Urinary bladder (tissue), 4 donors: ENCODE measurements at places on chromosomes 6 and 20.
A peak's percentile ranks its signal among the peaks of the same experiment; 100 is the strongest.

- DNase-seq: no peak
Measured at GRCh38 chr6:122438975-122439374, 32.6 kb downstream of the SERINC1 start.

DNA sequence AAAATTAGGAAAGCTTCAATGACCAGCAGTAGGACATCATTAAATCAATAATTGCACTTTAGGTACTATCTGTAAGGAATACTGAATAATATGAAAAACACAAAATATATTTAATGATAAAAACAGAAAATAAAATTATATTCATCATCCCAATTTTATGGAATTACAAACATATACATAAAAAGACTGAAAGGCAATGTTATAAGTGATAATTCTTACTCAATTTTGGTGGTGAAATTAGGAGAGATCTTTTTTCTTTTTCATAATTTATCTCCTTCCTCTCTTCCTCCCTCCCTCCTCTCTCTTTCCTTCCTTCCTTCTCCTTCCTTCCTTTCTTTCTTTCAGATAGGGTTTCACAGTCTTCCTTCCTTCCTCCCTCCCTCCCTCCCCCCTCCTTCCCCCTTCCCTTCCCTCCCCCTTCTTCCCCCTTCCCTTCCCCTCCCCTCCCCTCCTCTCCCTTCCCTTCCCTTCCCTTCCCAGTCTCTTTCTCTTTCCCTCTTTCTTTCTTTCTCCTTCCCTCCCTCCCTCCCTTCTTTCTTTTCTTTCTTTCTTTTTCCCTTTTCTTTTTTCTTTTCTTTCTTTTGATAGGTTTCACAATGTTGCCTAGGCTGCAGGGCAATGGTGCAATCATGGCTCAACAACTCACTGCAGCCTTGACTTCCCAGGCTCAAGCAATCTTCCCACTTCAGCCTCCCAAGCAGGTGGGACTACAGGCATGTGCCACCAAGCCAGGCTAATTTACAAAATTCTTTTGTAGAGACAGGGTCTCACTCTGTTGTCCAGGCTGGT, 36.8 kb downstream of the RSPH3 start:
- DNase-seq: no peak

DNA sequence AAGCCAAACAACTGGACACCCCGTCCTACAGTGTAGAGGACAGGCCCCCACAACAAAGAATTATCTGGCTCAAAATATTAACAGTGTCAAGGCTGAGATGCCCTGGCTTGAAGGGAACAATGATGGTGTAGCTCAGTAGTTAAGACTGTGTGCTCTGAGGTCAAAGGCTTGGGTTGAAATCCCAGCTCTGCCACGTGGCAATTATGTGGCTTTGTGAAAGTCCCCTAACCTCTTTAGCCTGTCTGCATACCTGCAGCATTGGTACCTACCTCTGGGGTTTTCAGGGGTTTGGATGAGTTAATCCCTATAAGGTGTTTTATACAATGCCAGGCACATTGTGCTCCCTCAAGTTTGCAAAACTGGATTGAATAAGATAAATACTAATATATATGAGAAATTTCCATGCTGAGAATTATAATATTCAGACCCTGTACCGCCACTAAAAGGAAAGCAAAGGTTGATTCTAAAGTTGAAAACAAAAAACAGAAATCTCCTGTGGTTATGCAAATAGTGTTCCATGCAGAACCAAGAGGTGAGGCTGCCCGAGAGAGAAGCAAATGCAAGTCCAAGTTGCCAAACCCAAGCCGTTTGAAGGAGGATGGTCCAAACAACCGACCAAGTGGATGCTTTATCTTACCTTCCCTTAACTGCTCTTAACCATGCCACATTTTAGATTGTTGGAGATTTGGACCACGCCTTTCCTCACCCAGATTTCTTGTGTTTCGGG, 199.8 kb downstream of the NFATC2 start:
- no peak for DNase-seq

- no peak for DNase-seq
Measured at GRCh38 chr20:57384953-57385761, 6.0 kb upstream of the RBM38 start.

DNA sequence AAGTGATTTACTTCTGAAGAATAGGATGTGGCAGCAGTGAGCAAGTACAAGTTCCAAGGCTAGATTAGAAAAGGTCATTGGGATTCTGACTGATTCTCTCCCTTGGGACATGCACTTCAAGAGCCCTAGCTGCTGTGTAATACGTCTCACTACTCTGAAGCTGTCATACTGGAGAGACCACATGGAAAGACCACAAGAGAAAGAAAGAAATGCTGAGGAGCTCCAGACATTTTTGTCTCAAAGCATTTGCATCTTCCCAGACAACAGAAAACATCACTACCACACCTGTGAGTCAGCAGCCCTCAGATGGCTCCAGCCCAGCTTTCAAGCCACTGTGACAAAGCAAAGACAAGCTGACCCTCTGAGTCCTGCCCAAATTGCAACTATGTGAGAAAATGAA, 20.7 kb downstream of the TENT5A start:
- no peak for DNase-seq

DNA sequence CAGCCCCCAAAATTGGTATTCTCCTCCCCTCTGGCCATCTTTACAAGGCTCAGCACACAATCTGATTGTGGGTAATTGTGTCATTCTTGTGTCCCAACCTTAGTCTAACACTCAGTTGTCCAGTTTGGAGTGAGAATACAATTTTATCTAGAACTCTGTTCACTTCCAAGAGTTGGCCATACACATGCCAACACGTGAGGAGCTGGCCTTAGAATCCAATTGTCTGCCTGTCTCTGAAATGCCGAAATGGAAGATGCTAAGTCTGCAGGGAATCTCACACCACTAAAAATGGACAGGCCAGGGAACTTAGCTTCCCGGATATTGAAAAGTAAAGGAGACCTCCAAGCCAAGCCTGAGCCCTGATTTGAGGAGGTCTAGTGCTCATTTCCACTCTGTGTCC, 12.3 kb downstream of the FOXA2 start:
- no peak for DNase-seq

DNA sequence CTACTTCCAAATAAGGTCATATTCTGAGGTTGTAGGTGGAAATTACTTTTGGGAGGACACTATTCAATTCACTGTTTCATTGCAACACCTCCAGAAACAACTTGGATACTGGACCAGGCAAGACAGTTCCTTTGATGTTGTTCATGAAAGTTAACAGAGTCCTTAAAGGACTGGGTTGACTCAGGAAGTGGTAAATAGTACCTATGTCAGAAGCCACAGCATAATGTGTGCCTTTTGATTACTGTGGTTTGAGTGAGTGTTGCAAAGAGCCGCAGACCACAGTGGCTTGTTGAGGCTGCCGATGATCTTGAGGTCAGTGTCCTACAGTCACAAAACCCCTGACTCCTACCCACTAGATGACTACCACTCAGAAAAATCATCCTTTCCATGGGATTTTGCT, 10.9 kb downstream of the IL20RA start:
- DNase-seq: no peak

- DNase-seq: no peak
Measured at GRCh38 chr6:9315966-9316650, 880.8 kb upstream of the SLC35B3 start.

- no peak for DNase-seq
Measured at GRCh38 chr20:50674138-50674825, 17.1 kb downstream of the RIPOR3 start.

GRCh38 chr6:163775313-163775712, 360.8 kb downstream of the QKI start:
- no peak for DNase-seq

DNA sequence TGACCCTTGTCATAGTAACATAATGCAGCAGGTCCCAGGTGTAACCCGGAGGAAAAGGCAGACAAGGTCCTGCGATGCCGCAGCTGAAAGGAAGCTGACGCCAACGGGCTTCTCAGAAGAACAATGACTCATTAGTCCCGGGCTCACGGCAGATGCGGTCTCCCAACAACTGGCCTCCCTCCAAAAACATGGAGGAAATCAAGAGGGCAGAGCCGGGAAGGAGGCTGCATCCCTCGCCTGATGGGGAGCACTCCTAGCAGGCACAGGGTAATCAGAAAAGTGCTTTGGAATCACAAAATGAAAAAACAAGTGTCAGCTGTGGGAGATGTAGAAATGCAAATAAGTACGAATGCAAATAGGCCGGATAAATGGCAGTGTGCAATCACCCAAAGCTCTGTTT, 165.2 kb upstream of the AGPAT4 start:
- DNase-seq: no peak

- no peak for DNase-seq
Measured at GRCh38 chr6:136319732-136320131, 30.1 kb upstream of the BCLAF1 start.

GRCh38 chr6:79788756-79789155, 157.6 kb downstream of the SH3BGRL2 start:
- no peak for DNase-seq

- DNase-seq: no peak
Measured at GRCh38 chr20:36569847-36570429, 3.5 kb upstream of the TGIF2 start.

DNA sequence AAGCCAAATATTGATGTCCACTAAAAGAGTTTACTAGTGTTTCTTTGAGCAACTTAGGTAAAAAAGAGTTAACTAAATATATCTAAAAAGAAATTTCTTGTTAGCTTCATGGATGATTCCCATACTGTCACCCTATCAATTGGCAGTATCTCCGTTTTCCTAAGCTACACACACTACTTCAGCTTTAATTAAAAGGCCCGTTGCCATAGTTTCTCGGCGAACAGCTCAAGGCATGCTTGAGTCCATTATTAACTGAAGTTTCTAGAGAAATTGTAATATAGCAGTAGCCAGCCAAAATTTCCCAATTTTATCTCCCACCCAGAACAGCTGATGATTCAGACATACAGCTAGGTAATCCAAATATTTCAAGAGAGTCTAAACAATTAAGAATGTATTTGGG, 20.0 kb upstream of the BEND6 start:
- no peak for DNase-seq

DNA sequence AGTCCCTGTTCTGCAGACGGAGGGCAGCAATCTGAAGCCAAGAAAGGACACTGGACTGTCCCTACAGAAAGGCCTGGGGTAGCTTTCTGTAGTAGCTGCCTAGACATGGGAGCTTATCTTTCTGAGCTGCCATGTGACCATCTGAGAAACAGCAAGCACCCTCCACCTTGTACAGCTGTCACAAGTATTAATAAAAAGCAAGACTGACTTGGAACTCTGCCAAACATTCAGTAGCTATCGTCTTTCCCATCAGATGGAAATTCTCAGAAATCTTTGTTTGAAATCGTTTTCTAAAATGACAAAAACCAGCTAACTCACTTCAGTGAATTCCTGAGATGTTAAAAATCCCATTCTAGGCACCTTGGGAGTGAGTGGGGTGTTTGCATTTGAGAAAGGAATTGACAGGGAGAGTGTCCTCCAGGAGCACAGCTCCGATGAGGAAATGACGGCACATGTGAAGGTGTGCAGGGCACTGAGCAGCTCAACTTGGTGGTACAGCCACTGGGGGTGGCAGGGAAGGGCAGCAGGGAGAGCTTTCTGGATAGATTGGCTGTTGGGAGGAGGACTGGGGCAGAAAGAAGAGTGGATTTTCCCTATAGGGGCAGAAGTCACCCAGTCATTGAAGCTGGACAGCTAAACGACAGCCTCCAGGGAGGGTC, 24.5 kb downstream of the ACSS1 start:
- DNase-seq: no peak

- no peak for DNase-seq
Measured at GRCh38 chr6:44219053-44219814, 2.5 kb downstream of the MYMX start.

DNA sequence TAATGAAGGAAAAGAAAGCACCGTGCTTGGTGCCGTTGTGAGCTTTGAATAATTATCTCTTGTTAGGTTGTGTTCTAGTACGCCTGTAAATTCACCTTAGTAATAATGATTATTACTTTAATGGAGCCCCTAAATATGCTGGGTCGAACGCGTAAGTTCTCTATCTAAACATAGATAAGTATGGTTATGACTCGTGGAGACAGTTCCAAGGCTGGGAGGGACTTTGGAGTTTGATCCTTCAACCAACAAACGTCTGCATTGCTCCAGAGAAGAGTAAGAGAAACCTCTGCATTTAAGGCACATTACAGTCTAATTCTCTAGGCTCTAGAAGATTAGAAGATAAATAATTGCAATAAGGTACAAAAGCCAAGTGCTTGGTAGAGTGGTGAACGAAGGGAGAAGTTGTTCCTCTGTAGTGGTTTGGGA, 514 bp downstream of the ACOT13 start:
- DNase-seq: no peak

DNA sequence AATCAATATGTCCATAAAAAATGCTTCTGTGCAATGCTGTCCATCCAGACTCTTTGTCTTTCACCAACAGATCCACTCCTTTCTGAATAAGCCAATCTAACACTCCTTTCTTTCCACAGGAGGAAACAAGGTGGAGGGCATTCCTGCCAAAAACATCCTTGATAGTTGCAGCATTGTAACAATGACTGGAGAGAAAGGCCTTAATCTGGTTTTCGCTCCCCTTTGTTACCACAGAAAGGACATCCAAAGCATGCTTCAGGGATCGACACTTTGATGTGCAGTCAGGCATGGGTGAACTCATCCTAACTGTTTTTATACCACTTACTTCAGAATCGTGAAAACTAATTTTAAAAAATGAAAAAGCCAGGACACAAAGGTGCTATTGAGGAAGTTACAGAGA, 7.4 kb downstream of the IBTK start:
- DNase-seq: no peak

GRCh38 chr6:25173951-25174474, 105.2 kb upstream of the CARMIL1 start:
- DNase-seq: peak; percentile 65

DNA sequence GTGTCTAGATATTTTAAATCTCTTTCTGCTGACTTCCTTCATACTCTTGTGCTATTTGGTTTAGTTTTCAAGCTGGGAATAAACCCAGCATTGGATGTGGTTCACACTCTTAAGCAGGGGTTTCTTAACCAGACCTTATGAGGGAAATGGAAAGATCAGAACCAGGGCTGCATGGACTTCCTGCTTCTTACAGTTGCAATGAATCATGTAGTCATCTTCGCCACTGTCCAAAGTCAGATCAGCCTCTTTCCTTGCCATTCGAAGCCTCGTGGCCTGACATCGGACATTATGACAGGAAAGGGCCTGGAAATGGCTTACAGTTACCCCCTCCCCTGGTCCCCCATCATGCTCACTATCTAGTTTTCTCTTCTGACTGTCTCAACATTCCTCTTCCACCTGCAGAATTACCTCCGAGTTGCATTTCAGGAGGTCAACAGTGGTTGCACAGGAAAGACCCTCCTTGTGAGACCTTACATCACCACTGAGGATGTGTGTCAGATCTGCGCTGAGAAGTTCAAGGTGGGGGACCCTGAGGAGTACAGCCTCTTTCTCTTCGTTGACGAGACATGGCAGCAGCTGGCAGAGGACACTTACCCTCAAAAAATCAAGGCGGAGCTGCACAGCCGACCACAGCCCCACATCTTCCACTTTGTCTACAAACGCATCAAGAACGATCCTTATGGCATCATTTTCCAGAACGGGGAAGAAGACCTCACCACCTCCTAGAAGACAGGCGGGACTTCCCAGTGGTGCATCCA, 16.8 kb upstream of the NAA20 start:
- no peak for DNase-seq

- no peak for DNase-seq
Measured at GRCh38 chr6:3958255-3958654, 109.1 kb downstream of the FAM50B start.

GRCh38 chr6:117592983-117593759, 9.1 kb downstream of the GOPC start:
- no peak for DNase-seq

GRCh38 chr6:28980137-28980851, 24.8 kb downstream of the ZNF311 start:
- no peak for DNase-seq
